Stimulated activated CD8-positive, alpha-beta memory T cell treated with anti-CD3 and anti-CD28 coated beads, Interleukin-12 subunit alpha, Interleukin-12 subunit beta, amount 100 ng/mL, for 1 hour (primary cell): ENCODE measurements at places on chromosomes 2 and 18.

DNA sequence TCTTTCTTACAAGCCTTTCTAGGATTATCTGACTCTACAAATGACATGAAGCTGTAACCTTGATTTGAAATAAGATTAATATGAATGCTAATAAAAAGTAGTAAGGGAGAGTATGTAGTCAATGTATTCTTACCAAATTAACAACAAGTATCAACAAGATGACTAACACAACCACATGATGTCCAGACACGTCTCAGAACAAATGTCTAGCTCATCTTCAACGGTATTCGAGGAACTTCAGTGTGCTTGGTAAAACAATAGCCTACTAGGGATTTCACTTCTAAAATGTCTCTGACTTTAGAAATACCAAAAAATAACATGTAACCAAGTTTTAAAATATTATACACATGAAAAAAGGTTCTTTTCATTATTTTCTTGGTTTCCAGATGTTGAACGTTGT lies 3.4 kb downstream of the HDLBP start:
- DNase-seq, result no peak

GRCh38 chr2:39741871-39742270 lies 37.2 kb downstream of the THUMPD2 start:
- DNase-seq, result no peak

DNA sequence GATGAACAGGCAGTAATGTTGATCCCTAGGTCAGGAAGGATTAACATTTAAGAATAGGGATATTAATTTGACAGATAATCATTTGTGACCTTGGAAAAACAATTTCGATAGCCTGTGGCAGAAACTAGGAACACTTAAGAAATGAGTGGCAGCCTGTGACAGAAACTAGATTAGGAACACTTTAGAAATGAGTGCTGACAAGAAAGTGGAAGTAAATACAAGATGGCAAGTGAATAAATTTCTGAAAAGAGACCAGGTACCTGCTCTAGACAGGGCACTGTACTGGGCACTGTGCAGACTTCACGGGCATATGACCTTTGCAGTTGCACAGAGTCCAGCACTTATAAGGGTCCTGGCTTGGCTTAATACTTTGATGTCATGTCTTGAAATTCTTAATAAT lies 5.5 kb upstream of the HNRNPA3 start:
- DNase-seq, result no peak

DNA sequence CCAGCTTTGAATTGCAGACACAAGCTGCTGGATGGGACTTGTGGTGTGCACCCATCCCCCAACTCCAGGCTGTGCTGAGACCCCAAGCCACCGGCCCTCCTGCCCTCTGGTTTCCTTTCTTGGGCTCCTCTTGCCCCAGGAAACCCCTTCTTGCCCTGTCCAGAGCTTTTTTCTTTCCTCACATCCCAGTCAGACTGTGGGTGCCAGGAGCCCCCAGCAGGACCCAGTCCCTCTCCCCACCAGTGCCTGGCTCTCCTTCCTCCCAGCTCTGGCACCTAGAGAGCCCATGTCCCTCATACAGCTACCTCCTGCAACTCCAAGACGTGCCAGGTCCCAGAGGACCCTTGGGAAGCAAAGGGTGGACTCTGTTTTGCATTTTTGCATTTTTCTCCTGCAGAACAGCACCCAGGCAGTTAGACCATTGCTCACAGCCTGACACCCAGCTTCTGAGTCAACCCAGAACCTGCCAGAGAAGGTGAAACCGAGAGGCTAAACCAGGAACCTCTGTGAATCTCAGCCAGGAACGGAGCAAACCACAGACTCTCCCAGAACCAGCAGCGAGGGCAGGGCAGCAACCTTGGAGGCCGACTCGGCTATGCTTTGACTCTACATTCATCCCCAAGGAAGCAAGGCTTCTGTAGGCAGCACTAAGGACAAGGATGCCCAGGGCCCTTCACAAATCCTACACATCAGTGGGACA lies 221.1 kb downstream of the ANAPC1 start:
- no peak for DNase-seq

- DNase-seq, result no peak
Observed at GRCh38 chr2:199692489-199692888, 158.5 kb downstream of the FTCDNL1 start.

GRCh38 chr2:180952082-180952481 lies 28.3 kb upstream of the UBE2E3 start:
- no peak for DNase-seq

DNA sequence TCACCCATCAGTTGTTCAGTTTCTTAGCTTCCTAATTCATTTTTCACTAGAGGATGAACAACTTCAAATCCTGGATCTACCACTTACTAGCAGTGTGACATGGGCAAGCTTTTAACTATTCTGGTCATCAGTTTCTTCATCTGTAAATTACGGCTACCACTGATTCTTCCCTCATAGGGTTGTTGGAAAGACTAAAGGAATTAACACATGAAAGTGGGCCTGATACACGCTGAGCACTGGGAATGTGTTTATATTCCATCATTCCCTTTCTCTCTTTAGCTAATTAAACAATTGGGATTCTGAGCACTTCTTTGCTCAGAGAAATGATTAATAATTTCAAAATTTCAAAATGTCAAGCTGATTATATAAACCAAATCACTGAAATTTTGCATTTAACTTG lies 862.3 kb upstream of the GCFC2 start:
- DNase-seq, result no peak

DNA sequence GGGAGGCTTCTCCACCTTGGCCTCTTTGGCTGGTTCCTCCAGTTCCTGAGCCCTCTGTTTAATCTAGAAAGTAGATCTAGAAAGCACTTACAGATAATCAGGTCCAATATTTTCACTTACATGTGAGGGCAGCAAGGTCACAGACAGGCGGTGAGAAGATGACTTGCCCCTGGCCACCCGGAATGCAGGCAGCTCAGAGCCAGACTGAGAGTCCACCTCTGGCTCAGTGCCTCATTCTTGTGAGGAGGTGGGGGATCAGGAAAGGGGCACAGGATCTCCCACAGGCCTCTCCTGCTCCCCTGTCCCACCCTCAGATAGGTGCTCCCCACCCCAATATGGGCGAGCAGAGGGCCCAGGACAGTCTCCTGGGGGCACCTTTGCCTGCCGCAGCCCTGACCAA lies 5.8 kb downstream of the WNT6 start:
- no peak for DNase-seq

GRCh38 chr2:25617948-25618646 lies 55.3 kb downstream of the DTNB start:
- DNase-seq, result no peak

DNA sequence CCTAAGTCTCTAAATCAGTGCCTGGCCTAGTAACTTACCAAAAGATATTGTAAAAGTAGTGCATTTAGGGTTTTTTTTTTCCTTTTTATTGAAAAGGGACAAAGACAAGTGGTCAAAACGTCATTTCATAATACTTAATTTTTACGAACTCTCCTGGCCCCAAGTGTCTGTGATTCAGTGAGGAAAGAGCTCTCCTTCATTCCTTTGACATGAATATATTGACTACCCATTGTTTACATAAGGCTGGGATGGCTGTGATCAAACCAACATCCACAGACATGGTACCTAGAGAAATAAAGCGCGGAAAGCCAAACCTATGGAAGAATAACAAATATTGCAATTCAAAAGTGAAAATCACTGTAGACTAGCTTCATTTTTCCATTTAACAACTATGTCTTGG lies 198.4 kb downstream of the BABAM2 start:
- DNase-seq, result no peak

DNA sequence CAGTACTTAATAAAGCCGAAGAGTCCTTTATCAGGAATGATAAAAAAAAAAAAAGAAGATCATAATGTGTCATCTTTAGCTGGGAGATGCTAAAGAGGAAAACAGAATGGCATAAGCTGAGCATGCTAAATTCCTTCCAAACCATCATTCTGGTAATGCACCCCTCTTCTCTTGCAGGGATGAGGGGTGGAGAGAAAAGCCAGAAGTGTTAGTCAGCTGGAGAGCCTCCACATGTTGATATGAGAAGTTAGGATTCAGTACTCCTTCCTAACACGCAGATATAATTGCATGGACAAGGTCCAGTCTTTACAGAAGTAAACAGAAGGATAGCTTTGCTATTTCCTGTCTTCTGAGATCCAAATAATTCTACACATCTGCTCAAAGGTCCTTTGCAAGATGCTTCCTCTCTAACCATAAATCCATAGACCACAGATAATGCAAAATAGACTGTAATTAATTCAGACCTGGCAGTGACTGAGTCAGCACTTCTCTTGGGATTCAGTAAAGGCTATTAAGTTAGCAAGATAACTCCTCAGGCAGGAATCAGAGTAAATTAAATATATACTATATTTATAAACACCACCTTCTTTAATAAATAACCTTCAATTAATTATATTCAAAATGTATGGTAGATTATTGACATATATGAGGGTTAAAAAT lies 930.0 kb upstream of the KLHL29 start:
- no peak for DNase-seq

GRCh38 chr2:237913193-237913917 lies 53.5 kb upstream of the UBE2F start:
- no peak for DNase-seq

DNA sequence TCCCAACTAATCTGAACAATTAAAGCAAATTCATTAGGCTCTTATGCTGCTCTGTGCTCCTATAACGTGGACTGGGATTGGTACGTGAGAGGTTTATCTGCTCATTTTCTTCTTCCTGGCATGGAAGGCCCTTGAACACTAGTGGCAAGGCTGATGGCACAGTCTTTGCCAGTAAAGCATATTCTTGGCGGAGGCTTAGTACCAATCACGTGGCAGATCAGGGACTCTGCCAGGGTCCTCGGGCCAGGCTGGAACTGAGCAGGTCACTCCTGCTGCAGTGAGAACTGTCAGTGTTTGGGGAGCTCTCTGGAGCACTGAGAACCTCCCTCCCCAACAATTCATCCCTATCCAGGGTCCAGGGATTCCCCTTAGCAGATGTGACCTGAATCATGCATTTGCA lies 3.7 kb upstream of the ALPK2 start:
- no peak for DNase-seq

GRCh38 chr2:150178591-150178990 lies 308.9 kb downstream of the RND3 start:
- no peak for DNase-seq

- no peak for DNase-seq
Observed at GRCh38 chr2:1236606-1237005, 176.7 kb upstream of the TPO start.

- DNase-seq, result no peak
Observed at GRCh38 chr2:67895227-67895941, 167.4 kb downstream of the C1D start.

- no peak for DNase-seq
Observed at GRCh38 chr2:84705858-84706257, 175.0 kb downstream of the TRABD2A start.

DNA sequence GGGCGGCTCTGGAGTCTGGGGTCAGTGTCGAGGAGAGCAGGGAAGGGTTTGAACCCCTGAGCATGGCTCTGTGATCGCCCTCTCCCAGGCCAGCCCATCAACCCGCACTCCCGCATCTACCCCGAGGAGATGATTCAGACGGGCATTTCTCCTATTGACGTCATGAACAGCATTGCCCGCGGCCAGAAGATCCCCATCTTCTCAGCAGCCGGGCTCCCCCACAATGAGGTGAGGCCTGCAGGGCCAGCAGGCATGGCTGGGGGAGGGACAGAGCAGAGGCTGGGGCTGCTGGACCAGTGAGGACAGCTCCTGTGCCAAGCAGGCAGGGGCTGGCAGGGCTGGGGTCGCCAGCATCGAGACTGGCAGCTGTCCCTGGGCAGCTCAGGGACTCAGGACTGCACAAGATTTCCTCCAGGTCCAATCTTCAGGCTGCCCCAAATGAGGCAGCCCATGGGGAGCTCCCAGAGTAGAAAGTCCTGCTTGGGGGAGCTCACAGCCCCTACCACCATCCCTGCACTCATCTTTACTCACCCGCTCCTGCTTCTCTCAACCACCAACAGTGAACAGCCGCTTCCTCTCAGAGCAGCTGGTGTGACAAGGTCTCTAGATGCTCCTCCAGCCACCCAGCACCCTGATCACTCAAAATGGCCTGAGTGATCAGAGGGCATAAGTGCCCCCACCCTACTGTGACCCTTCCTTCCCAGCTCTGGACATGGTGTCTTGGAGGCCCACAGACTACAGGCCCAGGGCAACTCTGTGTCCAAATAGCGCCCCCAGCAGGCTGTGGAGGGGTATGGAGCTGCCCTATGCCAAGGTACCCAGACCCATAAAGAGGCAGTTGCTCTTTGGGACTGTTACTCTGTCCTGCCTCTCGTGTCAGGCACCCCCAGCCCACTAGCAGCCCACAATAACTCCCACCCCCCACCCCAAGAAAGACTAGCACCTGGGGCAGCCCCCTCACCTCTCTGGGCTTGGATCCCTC lies 18.3 kb upstream of the ANKRD53 start:
- no peak for DNase-seq
